Islet precursor cell (in vitro differentiated cells): ENCODE measurements at places on chromosomes 2 and 18.
A peak's percentile ranks its signal among the peaks of the same experiment; 100 is the strongest.

DNA sequence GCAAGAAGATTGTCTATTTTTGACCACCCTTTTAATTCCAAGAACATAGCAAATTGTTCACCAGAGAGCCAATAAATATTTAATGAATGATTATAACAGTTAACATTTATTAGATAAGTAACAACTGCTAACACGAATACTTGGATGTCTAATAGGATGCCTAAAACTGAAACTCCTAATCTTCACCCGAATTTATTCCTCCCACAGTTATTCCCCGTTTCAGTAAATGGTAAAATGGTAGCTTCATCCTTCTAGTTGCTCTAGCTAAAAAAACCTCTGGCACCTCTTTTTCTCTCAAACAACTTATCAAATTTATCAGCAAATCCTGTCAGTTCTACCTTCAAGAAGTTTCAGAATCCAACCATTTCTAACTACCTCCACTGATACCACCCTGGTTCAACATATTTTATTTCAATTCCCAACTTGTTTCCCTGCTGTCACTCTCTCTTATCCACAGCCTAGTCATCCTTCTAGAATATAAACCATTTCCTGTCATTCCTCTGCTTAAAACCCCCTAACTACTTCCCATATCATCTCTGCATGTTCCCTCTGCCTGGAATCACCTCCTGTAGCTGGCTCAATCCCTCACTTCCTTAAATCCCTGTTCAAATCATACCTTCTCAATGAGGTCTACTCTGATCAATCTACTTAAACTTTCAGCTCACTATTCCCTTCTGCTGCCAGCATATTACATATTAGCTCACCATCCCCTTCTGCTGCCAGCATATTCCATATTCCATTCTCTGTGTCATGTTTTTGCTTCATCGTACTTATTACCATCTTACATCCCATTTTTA is 93.8 kb downstream of the ROCK2 start:
- no peak for DNase-seq

DNA sequence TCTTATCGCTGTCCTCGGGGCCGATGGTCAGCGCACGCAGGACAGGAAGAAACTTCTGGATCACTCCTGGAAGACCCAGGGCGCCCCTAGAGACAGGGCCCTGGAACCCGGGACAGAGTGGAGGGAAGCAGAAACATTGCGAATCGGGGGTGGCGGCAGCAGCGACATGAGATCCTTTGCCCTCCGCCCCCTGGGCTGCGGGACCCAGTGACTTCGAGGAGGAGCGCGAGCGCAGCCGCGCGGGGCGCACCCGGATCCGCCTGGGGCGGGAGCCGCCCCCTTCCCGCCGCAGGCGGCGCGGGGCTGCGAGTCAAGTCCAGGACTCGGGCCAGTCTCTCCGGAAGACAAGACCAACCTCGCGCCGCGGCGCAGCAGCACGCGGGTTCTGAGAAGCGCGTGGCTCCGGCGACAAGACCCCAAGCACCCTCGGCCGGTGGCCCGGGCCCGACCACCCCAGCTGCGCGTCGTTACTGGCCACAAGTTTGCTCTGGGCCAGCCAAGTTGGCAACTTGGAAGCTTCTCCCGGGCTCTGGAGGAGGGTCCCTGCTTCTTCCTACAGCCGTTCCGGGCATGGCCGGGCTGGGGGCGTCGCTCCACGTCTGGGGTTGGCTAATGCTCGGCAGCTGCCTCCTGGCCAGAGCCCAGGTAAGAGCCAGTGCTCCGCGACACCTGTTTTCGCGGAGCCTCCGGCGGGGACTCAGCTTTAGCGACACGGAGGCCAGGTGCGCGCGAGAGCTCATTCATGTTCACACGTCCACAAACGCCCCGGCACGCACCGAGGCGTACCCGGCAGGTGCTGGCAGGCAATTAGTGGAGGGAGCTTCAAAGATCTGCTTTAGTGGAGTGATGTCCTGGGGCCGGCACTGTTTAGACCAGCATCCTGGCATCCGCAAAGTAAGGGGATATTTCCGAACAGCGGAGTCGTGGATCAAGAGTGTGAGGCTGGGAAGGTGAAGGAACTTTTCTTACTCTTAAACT is at the start of gene PTH2R:
TSS of gene PTH2R (plus strand) at position 319 of the 978 bp plus-strand sequence. CDS start at position 571, 252 bp downstream.
- peak; percentile 80 for DNase-seq

DNA sequence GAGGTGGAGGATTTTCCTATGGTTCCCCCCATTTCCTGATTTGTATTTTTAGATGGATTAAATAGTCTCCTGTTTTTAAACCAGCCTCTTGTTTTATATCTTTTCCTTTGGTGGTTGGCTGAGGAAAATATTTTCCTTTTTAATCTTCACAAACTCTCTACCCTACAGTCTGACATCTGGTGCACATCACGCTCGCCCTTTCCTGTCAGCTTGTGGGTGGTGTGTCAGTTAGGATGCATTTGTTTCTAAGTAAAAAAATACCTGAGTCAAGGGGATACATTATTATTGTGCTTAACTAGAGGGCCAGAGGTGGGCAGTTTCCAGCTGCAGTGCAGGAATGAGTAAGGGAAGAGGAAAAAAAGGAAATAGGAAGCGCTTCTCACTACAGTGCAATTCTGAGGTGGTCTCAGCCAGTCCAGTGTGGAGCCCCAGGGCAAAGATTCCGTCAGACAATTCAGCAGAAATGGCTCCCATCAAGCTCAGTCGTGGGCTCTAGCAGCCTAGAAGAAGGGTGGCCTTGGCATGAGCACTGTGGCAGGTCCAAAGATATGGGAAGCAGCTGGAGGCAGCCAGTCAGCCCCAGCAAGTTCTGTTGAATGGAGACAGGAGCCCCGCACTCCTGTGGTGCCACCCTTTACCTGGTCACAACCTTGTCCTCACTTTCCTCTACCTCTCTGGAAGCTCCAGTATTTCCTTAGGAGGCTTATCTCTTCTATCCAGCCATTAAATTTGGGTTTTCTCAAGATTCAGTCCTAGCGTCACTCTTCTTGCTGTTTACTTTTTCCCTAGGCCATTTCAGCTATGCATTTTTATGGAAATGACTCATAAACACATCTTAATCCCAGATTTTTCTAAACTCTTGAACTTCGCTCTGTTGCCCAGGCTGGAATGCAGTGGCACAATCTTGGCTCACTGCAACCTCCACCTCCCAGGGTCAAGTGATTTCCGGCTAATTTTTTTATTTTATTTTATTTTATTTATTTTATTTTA is 18.5 kb downstream of the SFTPB start:
- DNase-seq = no peak

- DNase-seq = peak; percentile 63
Observed at GRCh38 chr2:20080428-20080827, 29.0 kb upstream of the LAPTM4A start.

DNA sequence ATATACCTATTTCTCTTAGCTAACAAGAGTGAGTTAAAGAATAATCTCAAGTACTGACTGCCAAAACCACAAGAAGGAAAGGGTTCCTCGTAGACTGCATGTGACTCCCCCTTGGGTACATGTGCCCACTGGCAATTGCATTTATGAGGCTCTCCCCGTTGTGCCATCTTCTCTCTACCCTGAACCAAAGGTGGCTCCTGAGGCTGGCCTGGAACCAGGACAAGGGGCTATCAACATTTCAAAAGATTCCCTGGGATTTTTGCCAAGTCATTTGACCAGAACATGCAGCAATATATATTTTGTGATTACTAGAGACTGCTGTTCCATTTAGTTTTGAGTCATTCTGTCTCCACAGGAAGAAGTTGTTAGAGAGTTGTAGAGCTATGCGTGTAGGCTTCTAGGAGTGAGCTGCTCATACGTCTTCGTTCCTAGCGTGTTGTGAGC is 45.8 kb downstream of the LAMA3 start:
- DNase-seq = no peak

- DNase-seq = no peak
Observed at GRCh38 chr2:65450810-65451209, 18.4 kb upstream of the SPRED2 start.

GRCh38 chr2:37602040-37602439 is 69.4 kb downstream of the CDC42EP3 start:
- no peak for DNase-seq
